ENCODE measurements at places on chromosomes 1 and 21. TPM values are rescaled to one million over a fixed set of nuclear protein-coding genes. Genes with fewer than 3 reads are reported as not detected.

The PALMD gene
- total RNA-seq: not detected

The SLC19A1 gene
- total RNA-seq: 26.3 TPM

The CNR2 gene
- 0.29 TPM for total RNA-seq

The B3GALT5 gene
- total RNA-seq: not detected

The CYP2J2 gene
- total RNA-seq: 0.94 TPM

The CRYBG2 gene
- 1.4 TPM for total RNA-seq

Data from activated naive CD4-positive, alpha-beta T cell treated with anti-CD3 and anti-CD28 coated beads, Interleukin-2, amount 10 ng/mL, durations not matched to agents 5 hours and 36 hours (primary cell).